ENCODE measurements at places on chromosomes 3 and 15.

- DNase-seq = no peak
These were observed 971.4 kb downstream of the MCTP2 start for GRCh38 chr15:95202569-95203349.

DNA sequence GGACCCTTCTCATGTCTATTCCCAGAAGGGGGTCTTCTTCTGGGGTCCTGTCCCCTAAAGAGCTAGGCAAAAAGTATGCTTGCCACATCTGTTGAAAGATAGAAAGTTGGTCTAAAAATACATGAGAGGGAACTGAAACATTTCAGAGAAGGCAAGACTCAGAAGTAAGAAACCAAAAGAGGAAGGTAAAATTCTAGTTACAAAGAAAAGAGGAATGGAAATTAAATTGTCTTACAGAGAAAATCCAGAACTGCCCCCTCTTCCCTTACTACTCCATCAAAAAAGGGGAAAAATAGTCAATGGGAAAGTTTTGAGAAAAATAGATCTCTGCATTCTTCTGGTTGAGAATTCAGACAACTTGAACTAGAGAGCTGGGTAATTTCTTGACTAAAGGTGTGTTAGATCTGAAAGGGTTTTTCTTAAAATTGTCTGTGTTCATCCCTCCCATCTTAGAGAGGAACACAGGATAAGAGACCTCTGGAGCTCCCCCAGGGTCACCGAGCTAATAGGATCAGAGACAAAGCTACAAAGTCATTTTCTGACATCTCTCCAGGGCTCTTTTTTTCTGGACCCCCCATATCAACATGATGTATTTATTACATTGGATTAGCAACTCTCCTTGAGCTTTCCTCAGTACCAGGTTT is 32.3 kb upstream of the CCR2 start:
- no peak for DNase-seq

DNA sequence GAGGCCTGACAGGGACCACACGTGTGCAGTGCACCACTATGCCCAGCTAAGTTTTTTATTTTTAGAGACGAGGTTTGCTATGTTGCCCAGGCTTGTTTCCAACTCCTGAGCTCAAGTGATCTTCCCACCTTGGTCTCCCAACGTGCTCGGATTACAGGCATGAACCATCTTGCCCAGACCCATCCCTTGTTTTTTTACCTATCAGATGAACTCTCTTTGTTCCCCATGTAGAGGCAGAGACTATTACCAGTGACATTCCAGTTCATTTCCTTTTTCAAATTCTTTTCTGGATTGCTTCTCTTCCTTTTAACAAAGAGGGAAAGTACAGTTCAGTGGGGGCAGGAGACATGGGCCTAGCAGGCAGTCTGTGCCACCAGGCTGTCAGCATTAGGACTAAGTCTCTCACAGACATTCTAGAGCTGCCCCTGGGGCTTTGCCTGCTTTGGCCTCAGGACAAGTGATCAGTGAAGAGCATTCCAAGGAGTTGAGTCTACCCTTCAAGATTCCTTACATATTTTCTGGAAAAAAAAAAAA is 103.5 kb upstream of the SLC7A14 start:
- no peak for DNase-seq

GRCh38 chr3:105634708-105635107 is 234.1 kb downstream of the CBLB start:
- DNase-seq = no peak

DNA sequence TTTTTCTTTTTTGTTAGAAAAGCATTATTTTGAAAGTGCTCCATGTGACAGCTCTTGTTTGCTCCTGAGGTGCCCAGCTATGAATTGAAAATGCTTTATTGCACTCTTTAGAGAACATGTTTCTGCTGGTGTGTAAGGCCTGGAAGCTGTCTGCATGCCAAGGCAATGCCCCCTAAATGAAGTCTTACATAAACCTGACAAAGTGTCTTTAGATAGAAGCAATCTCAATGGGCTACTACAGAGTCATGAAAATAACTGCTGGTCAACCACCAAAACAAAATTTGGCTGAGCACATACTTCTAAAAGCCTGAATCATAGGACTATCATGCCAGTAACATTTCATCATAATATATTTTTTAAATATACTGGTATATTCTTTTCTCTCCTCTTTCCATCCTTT is 178.7 kb downstream of the THRB start:
- DNase-seq = no peak

DNA sequence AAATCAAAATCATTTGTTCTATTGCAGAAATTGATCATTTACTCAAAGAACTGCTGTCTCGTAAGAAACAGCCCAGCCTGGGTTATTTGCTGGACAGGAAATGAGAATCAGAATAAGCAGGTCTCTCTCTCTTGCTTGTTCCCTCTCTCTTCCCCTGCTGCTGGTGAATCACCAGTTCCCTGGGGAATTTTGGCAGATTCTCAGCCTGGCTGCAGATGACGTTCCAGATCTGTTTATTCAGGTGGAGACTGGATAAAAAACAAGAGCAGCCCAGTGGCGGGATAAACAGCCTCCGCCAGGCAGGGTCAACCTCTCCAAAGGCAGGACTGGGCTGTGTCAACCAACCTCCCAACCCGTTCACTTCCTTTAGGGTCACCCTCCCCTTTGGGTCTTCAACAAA is 72.1 kb downstream of the LRIG1 start:
- DNase-seq = no peak

GRCh38 chr15:68231102-68231818 is 1.7 kb upstream of the CLN6 start:
- no peak for DNase-seq

- DNase-seq = no peak
These were observed 2.6 kb upstream of the PHLDB2 start for GRCh38 chr3:111856501-111856900.

DNA sequence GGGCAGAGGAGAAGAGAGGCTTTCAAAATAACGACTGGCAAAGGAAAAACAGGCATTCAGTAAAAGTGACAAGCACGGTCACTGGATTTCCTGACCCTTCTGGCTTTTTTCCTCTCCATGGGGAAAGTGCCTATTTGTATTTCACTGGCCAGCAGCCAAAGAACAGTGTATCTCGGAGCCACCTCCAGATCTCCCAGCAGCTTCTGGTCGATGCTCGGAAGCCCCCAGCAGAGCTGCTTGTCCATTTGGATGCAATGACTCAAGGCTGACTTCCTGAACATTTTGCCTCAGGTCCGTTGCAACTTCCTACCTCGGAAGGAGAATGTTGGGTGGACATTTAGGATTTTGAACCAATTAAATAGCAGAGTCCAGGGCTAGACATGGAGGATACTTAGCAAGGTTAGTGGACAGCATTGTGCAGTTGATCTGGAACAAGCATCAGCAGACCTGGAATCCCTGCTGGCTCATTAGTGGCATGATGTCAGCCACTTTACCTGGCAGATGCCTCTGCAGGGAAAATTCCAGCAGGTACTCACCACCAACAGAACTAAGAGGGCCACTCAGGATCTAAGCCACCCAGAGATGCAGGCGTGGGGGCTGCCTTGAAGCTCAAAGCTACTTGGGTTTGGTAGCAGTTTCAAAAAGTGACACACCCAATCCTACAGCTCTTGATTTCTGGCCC is 1.1 kb downstream of the FAM107A start:
- no peak for DNase-seq

GRCh38 chr3:4581124-4581424 is 87.9 kb downstream of the ITPR1 start:
- DNase-seq = no peak

DNA sequence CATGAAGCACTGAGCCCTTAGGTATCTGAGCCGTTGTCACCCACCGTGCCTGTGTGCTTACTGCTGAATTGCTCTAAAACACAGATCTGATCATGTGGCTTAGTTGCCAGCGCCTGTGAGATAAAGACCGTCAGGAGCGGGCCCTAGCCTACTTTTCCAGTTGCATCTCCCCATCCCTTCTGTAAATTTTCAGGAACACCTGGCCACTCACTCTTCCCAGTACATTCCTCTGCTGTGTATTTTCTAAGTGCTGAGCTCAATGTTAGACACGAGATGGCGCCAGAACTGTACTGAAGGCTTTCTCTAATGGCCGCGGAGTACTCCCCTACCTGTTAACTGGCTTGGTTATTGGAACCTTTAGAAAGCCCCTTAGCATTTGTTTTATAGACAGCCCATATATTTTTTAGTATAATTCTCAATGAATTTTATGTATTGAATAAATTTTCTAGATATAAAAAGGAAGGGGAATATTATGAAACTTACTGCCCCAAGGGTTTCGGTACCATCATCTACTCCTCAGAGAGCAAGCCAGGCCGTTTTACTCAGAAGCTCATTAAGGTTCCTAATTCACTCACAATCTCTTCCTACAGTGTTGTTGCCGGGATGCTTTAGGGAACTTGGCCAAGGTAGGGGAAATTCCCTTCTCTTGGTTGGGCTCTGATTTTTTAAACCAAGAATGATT is 16.7 kb upstream of the WNT7A start:
- DNase-seq = peak; percentile 66

DNA sequence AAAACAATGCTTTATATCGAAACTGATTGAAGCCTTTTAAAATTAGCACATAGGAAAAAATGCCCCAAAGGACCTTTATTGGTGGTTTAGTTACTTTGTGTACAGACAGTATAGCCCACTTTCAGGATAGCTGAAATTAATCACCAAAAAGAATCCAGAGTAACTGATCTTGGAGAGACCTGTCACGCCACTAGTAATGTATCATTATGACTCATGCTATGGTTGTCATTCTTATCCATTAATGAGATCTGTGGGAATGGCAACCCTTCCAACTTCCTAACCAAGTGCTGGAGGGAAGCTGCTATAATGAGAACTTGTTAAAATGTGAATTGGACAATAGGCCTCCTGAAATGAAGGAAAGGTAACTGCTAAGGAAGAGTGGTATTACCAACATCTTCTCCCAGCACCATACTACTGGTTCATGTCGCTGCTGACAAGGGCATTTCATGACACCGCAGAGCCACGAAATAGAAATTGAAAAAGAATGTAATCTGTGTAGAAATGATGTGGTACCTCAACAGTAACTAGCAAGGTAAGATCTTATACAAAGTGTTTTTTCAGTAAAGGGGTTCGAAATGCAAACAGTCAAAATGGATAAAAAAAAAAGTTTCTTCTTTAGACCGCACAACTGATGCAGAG is 7.1 kb upstream of the EMC4 start:
- DNase-seq = no peak
